GM06990 (cell line): ENCODE measurements at places on chromosomes 16 and 17.
A peak's percentile ranks its signal among the peaks of the same experiment; 100 is the strongest.

GRCh38 chr16:84548971-84549844 lies 44.7 kb upstream of the MEAK7 start:
- no peak for DNase-seq

DNA sequence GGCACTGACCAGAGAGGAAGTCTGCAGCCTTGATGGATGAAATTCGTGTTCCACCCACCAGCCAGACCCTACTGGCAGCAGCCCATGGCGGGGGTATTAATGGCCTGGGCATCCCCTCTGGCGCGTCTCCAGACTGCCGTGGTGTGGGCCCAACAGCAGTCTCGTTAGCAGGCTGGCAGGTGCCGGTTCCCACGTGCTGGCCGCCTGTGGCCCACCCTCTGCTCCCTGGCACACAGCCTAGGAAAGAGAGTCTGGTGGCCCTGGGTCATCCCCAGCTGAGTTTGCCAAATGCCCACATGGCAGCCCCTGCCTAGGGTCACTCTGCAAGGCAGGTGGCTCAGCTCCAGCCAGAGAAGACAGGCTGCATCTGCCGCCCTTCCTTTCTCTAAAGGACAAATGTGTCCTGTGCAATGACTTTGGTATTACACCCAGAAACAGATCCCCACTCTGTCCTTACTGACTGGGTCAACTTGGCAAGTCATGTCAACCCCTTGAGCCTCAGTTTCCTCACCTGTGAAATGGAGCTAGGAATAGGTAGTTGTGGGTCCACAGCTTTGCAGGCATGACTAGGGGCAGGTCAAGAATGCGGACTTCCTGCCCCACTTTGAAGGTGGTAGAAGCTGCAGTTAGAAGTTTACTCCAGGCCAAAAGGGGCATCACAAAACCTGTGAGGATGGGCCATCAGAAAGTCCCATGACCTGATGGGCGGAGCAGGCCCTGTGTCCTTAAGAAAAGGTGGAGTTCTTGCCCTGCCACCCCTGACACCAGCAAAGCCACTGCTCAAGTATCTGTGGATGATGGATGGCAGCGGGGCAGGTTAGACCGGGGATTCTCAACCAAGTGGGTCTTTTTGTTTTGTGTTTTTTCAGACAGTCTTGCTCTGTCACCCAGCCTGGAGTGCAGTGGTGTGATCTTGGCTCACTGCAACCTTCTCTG lies 76.6 kb downstream of the ABCC6 start:
- DNase-seq = no peak

DNA sequence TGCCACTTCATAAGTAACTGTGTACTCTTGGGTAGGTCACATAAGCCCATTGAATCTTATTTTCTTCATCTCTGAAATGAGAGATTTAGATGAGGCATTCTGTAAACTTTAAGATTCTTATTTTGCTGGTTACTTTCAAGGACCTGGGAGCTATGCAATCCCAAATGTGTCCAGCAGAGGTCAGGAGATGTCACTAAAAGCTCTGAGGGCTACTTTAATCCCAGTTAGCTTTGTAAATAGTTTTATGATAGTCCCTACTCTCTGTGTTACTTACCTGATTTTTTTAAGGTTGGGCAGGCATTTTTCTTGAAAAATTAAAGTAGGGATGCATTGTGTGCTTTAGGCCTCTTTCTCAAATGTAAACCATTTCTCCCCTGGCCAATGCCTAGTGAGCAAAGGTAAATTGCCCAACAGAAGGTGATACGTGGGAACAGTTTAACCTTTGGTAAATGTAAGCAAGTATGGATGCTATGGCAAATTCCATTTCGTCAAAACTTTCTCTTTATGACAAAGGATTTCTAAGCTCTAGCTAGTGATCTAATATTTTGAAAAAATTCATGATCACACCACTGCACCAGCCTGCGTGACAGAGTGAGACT lies 57.1 kb upstream of the WSB1 start:
- no peak for DNase-seq

DNA sequence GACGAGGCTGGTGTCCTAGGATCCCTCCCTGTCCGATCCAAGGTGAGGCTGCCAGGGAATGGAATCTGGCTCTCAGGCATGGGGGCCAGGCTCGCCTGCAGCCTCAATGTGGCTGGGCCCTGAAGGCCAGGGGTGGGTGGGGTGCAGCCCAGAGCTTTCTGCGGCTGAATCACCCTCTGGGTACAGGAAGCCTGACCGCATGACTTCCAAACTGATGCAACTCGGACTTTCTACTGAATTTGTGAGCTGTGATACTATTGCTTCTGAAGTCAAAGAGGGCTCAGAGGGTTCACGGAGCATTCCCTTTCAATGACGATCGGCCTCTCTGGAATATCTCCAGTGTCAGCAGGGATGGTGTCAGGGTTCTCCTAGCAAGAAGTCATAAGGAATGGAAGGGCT lies 123.7 kb downstream of the METRNL start:
- no peak for DNase-seq

DNA sequence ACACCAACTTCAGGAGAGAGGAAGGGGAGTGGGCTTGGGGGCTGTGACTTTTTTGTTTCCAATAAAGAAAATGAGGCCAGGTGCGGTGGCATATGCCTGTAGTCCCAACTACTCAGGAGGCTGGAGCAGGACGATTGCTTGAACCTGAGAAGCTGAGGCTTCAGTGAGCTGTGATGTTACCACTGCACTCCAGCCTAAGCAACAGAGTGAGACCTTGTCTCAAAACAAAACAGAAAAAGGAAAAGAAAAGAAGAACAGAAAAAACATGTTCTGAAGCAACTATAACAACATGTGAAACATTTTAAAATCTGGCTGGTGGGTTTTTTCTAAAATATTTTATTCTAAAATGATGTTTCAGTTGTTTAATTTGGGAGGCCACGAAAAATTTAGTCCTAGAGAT lies 554.0 kb upstream of the ZFHX3 start:
- DNase-seq = peak; percentile 31

DNA sequence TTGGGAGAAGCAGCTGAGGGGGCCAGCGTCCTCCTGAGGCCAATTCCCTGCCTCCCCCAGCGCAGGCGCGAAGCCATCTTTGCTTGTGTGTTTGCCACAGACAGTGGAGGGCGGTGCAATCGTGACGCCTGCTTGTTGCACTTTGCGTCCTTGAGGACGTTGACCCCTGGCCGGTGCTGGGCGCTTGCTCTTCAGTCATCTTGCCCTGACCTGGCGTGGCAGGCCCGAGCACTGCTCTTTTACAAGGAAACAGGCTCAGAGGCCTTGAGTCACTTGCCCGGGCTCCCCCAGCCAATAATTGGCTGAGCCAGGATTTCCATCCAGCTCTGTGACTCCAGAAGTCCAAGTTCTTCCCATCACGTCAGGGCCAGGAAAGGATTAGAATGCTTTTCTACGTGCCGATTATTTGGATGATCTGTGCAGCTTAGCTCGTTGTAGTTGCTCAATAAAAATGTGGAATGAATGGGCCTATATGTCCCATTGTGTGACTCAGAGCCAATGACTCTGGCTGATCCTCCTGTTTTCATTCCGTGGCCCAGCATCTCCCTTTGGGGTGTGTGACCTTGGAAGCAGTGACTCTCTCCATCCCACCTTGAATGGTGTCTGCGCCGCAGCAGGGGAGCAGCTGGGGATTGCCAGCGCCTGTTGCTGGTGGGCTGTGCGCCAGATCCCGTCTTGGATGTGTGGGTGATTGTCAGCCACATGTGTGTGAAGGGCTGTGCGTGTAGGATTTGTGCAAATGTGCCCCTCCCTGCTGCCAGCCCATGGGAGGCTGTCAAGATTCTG lies 214.1 kb downstream of the SEC14L1 start:
- no peak for DNase-seq

- DNase-seq = no peak
These were observed 58.0 kb upstream of the CLEC18A start for GRCh38 chr16:69893106-69893505.

DNA sequence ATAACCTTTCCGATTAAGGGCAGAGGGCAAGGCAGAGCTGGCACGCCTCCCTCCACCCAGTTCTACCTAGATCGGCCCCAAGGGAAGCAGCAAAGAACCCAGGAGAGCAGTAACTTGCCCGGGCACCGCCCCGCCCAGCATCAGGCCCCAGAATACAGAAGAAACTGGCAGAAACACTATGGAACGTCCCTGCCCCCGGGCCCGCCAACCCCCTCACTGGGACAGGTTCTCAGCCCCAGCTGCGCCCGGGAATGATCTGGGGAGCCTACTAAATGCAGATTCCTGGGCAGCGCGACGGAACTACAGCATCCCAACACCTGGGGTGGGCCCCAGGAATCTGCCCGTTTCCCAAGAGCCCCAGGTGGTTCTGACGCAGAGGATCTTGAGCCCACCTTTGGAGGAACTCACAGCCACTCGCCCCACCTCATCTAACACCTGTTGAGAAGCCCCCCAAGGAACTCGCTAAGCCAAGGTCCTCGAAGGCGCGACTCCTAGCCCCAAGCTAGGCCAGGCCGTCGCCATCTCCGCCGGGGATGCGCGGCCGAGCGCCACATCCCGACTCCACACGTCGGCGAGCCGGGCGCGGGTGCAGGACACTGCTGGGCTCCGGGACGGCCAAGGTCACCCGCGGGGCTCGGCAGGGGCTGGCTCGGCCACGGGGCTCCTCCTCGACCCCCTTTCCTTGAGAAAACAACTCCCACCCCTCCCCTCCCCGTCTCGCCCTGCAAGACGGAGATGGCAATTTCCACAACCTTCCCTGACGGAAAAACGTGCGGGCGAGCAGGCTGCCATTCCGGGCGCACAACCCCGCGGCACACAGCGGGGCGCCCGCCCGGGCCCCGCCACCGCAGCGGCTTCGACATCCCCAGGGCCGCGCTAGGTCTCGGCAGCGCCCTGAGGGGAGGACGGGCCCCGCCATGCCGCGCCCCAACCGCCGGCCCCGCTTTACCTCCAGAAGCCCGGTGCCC lies 913 bp downstream of the CDIP1 start:
- no peak for DNase-seq

- DNase-seq = no peak
These were observed 47.2 kb upstream of the CLEC18A start for GRCh38 chr16:69903865-69904415.

- no peak for DNase-seq
These were observed 1.2 kb upstream of the CBX4 start for GRCh38 chr17:79840269-79840988.

GRCh38 chr16:49581630-49582298 lies 208.2 kb downstream of the C16orf78 start:
- no peak for DNase-seq

DNA sequence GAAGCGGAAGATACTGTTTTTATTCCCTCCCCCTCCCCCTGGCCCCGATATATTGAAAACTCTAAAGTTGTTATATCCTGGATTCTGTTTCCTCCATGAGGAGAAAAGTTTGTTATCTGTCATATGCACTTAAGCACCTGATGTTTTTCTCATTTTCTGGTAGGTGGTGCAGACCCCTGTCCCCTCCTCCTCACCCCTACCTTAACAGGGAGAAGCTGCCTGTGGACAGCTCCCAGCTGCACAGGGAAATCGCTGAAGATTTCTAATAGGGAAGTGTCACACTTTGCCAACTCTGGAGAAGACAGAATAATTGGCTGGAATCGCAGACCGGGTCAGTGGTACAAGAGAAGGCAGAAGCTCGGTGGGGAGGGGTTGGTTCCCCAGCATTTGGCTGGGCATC lies 45.3 kb upstream of the TOB1 start:
- no peak for DNase-seq

- no peak for DNase-seq
These were observed 58.1 kb downstream of the IQCK start for GRCh38 chr16:19776147-19776546.

DNA sequence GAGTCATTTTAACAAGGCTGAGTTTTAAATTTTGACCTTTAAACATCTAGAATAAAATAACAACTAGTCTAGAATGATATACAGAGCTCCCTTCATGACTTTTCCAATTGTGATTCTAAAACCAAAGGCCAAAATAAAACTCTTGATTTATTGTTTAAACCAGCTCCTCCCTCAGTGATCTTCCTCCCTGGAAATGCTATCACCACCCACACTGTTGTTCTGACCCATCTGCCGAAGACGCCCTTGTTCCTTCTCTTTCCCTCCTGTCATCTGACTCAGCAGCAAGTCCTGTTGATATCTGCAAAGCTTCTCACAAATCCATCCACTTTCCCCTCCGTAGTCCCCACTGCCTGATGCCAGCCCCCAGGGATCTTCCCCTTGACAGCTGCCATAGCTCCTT lies 231.6 kb upstream of the DYNLRB2 start:
- DNase-seq = no peak

DNA sequence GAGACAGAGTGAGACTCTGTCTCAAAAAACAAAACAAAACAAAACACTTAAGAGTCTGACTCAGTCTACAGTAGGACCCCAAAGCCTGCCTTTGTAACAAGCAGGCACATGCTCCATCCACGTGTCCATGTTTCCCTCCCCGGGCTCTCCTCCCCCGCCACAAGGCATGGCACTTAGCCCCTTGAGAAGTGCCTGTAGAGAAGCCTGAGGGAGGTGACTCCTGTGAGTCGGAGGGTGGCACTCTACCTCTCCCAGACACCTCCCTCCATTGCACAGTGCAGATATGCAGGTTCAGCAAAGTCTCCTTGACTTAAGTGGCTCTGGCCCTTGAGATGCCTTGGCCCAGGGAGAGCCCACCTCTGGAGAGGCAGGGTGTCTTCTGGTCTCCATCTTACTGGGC lies 6.8 kb downstream of the FHOD1 start:
- DNase-seq = no peak

GRCh38 chr17:5541610-5542202 lies 42.6 kb downstream of the NLRP1 start:
- DNase-seq = no peak

GRCh38 chr16:69036399-69037091 lies 68.9 kb upstream of the HAS3 start:
- no peak for DNase-seq

GRCh38 chr16:12899529-12900143 lies 1.8 kb upstream of the SHISA9 start:
- DNase-seq = no peak

GRCh38 chr16:76768316-76768715 lies 422.7 kb upstream of the MON1B start:
- no peak for DNase-seq

- no peak for DNase-seq
These were observed 2.3 kb upstream of the RPH3AL start for GRCh38 chr17:354651-355556.

DNA sequence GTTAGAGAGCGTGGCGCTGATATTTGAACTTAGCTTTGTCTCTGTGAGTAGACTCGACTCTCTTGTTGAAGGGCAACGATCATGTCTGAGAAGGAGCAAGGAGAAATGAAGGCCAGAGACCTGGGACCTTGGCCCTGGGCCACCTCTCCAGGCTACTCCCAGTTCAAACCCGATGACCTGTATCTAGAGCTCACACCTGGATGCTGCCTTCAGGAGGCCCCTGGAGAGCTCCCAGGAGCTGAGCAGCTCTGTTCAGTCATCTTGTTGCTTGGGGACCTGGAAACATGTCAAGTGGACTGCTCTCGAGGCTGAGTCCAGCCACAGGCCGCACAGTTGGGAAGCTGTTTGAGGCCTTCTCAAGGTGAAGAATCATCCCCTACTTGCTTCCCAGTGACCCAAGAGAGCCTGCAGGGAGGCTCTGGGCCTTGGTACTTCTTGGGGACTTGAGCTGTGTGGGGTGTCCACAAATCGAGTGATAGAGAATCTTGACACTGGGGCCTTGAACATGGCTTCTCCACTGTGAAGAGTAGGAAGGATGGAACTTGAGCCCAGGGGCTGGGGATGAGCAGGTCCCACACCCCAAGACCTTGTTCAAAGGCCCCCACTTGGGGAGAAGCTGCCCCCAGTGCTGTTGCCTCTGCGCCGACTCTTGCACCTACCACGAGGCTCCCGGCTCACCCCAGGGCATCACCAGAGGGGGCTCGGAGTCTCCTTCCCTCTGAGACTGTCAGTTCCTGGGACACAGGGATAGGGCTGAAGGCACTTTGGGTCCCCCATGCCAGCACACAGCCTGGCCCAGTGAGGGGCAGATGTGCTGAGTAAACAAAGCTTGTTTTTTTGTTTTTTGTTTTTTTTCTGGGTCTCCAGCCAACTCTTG lies 112.1 kb downstream of the IRX5 start:
- DNase-seq = no peak

- no peak for DNase-seq
These were observed 38.1 kb upstream of the NLK start for GRCh38 chr17:28004344-28004743.
